ENCODE measurements at places on chromosomes 3 and 15.

- no peak for DNase-seq
These were observed 66.5 kb downstream of the DPH6 start for GRCh38 chr15:35479423-35479822.

GRCh38 chr3:107382631-107383030, 5.4 kb downstream of the CCDC54 start:
- DNase-seq = no peak

DNA sequence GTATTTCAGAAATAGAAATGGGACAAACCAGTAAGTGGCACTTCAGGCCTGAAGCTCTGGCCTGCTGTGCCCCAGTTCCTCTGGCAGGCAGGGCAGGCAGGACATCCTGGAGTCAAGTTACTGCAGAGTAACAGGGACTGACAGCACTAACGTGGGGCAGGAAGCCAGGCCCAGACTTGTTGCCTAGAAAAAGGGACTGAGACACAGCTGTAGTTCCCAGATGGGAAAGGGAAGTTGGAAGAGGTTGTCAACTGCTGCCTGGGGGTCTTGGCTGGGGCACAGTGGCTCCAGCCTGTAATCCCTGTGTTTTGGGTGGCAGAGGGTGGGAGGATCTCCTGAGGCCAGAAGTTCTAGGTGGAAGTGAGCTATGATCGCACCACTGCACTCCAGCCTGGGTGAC, 171.9 kb downstream of the FMN1 start:
- DNase-seq = no peak

DNA sequence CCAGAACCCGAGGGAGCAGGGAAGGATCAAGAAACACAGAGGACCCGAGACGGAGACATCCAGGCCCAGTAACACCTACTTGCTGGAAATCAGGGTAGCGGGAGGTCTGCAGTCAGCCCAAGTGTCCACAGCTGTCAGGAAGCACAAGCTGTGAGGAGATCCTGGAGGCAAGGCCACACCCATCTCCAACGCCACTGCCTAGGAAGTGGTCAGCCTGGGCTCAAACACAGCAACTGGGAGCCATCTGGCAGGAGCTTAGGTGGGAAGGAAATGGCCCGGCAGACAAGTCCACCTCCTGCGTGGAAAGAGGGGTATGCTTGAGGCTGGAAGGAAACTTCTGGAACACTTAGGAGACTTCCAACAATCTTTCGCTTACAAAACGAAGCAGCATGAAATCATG, 407.1 kb downstream of the VPS13C start:
- no peak for DNase-seq

- DNase-seq = no peak
These were observed 118.3 kb downstream of the FNDC3B start for GRCh38 chr3:172157564-172158258.

DNA sequence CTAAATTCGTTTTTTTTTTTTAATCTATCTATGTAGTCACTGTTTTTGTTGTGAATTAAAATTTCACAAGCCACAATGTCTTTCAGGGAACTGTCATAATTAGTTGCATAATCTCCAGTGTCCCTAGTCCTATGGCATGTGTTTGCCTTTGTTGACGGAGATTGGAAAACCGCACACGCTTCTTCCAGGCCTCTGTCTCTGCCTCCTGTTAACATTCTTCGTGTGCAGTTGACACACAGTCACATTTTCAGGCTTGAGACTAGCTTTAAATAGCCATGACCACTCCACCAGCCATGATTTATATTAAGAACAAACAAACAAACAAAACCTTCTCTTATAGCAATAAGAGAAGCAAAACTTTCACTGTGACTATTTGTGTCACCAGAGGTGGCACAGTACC, 139.8 kb downstream of the DUT start:
- no peak for DNase-seq

DNA sequence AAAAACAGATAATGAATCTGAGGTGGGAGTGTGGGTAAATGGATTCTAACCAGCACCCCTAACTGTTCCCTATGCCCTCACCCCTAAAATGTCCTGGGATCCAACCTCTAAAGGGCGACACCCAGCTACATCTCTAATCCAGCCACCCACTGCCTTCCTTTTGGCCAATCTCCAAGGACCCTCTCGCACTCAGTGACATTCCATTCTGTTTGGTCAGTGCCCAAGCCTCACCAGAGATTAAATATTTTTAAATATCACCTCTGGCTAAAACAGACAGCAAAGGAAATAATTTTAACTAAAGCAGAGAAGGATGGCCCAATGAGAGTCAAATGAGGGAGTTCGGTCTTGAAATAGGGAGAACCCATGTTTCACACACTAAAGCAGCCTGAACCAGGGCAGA, 19.9 kb upstream of the SCN10A start:
- DNase-seq = no peak

GRCh38 chr3:186931532-186932280, 1.4 kb downstream of the ST6GAL1 start:
- DNase-seq = peak; percentile 73

DNA sequence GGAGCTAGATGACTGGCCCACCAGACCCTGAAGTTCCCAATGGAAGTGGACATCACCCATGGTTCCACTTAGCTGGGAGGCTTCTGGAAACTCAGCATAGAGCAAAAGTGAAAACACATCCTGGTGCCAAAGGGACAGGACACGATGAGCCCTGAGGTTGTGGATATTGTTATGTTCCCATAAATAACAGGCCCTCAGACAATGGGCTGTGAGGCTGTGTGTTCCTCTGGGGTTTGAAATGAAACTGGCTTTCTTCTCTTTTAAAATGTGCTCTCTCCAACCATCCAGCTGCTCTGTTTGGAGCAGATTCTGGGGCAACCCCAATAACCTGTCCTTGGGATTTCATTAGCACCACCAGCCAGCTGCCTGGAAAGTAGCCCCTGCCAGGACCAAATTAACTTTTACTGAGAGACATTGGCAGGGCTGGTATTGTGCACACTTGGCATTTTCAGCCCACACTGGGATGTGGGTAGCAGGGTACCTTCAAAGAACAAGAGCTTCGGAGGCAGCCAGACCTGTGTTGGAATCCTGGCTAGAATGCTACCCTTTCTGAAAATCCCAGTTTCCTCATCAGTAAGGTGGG, 97.5 kb downstream of the DNAJB8 start:
- no peak for DNase-seq

- DNase-seq = no peak
These were observed 5.6 kb upstream of the APPL1 start for GRCh38 chr3:57221883-57222282.

DNA sequence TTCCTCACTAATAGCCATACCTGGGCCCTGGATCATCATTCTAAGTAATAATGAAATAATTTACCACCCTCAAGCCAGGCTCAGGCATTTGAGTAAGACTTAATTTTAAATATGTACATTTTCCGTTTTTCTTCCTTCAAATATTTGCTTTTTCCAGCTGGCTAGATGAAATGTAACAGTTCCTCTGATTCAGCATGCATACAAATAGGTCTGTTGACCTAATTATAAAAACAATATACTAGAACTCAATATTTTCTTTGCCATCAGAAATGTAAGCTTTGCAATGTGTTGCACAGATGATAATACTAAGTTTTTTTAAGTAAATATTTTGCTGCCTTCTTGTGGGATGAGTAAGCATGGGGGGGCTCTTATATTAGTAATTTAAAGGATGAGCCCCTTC, 91.6 kb downstream of the FEZF2 start:
- DNase-seq = no peak

GRCh38 chr3:182331341-182331740, 462.0 kb upstream of the ATP11B start:
- no peak for DNase-seq

DNA sequence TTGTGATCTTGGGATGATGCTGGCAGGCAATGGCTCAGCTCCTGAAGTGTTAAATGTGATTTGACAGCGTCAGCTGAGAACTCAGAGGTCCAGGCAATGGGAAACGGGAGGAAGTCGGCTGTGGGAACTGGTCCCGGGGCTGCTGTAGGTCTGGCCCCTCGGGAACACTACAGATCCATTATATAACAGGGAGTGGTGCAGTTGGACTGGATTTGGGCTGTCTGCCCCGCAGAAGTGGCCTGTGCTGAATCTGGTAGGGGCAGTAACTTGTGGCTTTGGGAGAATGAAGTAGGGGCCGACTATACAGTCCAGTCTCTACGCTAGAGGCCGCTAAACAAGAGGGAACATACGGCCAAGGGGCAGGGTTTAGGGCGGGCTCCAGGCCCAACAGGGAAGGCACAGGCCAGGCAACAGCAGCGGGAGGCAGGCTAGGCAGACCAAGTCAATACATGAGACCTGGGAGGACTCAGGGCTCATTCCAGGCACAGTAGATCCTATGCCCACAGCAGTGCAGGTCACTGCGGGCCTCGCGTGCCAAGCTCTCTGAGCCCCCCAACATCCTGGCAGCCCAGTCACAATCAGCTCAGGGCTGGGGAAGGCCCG, 20.3 kb upstream of the IL16 start:
- DNase-seq = no peak

DNA sequence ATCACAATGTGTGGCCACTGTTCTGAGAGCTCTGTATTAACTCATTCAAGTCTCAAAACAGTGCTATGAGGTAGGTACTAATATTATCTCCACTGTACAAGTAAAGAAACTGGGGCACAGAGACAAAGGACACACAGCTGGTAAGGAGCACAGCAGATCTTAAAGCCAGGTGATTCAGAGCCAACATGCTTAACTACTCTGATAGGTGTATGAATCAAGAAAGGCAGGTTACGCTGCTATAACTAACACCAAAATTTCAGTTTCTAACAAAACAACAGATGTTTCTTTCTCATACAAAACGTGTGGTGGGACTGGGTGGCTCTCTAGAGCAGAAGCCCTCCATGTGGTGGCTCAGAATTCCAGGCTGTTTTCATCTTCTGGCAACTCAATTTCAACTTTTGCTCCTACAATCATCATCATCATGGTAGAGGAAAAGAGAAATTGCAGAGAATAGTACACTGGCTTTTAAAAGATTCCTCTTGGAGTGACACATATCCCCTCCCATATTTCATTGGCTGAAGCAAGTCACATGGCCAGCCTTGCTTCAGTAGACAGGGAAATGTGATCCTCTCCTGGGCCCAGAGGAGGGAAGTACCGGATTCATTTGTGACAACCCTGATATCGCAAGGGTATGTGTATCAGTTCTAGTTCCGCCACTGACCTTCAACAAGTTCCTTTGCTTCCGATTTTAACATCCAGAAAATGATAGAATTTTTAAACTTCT, 126.2 kb upstream of the PTX3 start:
- no peak for DNase-seq

- peak; percentile 3 for DNase-seq
These were observed 253.7 kb upstream of the THBS1 start for GRCh38 chr15:39327005-39327730.
